ENCODE measurements at places on chromosomes 5 and 9. TPM values are rescaled to one million over a fixed set of nuclear protein-coding genes. Genes with fewer than 3 reads are reported as not detected.

The PARP8 gene
- polyA plus RNA-seq: 8.6 TPM

The IER5L gene
- polyA plus RNA-seq: 8.9 TPM

The PFN3 gene
- not detected for polyA plus RNA-seq

The TXNDC8 gene
- polyA plus RNA-seq: not detected

The EIF4E1B gene
- polyA plus RNA-seq: not detected

The NR5A1 gene
- polyA plus RNA-seq: not detected

The HMMR gene
- 7.7 TPM for polyA plus RNA-seq

The PCDHB8 gene
- 3.0 TPM for polyA plus RNA-seq

The PCDHGA4 gene
- polyA plus RNA-seq: 2.2 TPM

The SEMA4D gene
- 4.8 TPM for polyA plus RNA-seq

DNA sequence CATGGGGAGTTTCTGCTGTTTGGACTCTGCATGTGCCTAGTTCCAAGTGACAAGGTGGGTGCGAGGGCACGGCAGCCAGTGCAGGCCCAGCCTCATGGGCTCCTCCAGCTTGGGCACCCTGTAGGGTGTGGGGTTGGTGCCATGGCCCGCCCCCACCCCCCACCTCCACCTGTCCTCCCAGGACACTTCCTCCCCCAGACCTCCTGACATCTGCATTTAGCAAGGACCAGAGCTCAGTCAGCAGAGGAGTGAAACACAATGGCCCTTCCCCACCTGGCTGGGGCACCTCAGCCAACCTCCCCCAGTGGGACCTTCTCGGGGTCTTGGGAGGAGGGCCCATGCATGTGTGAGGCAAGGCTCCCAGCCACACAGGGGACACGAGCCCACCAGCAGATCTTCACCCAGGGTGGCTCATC, 1.9 kb upstream of the NKD2 start:
- peaks cover 70% of the 10 kb centered on the region for H3K27me3 ChIP-seq
- H3K27ac ChIP-seq: no peak overlapping the region
- no peak overlapping the region for H3K4me3 ChIP-seq
- no peak for DNase-seq
- no peaks in the 10 kb centered on the region for H3K36me3 ChIP-seq

DNA sequence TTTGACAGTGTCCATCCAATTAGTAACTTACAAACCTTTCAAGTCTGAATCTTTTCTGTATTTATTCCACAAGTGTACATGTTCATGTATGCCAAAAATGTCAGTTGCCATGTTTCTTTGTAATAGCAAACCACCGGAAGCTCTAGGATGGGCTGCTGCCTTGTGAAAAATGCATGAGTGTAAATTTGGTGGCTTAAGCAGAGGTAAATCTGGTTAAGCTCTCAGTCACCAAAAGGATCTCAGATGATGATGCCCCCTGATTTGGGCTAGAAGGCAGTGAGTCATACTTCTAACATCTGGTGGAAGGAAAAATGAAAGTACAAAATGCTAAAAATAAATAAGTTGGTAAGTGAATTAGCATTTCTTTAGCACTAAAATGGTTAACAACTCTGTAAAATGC, 567.5 kb downstream of the ELAVL2 start:
- no peaks in the 10 kb centered on the region for H3K27me3 ChIP-seq
- no peaks in the 10 kb centered on the region for H3K36me3 ChIP-seq
- no peak overlapping the region for H3K4me3 ChIP-seq
- no peaks in the 10 kb centered on the region for H3K4me1 ChIP-seq

DNA sequence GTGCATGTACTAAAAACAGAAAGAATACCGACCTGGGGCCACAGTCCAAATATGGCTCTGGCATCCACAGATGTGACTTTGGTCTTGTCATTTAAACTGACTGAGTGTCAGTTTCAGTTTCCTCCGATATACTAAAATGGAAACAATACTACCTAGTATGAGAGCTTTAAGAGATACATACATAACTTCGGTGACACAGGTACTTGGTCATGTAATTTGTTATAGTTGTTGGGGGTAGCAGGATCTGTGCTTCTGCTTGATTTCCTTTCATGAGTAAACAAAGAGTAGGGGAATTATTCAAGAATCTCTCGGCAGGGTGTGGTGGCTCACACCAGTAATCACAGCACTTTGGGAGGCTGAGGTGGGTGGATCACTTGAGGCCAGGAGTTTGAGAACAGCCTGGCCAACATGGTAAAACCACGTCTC, 32.1 kb downstream of the MTMR12 start:
- no peak overlapping the region for H3K27ac ChIP-seq
- no peak overlapping the region for H3K4me3 ChIP-seq
- H3K4me1 ChIP-seq: peaks cover 6% of the 10 kb centered on the region
- H3K27me3 ChIP-seq: no peaks in the 10 kb centered on the region

DNA sequence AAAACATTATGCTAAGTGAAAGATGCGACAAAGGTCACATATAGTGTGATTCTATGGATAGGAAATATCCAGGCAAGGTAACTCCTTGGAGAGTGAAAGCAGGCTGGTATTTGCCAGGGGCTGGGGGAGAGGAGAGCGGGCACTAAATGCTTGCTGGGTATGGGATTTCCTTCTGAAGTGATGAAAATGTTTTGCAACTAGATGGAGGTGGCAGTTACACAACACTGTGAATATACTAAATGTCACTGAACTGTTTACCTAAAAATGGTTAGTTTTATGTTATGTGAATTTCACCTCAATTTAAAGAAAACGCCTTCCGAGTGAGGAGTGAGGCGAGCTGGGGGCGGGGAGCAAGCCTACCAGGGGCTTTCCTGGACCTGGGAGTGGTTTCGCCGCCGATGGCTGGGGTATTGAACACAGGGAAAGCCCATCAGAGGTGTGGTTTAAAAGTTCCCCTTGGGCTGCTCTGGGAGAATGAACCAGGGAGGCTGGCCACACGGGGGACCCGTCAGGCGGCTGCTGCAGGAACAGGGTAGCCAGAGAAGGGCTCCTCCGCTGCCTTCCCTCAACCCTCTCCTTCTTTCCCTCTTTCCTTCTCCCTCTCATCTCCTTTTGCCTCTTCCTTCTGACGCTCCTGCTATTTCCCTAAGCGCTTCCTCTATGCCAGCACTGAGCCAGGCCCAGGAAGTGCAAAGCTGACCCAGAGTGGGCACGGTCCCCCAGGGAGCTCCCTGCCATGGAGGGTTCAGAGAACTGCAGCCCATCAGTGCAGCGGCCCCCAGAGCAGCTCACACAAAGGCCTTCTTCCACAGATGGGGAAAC, 4.9 kb downstream of the AKNA start:
- DNase-seq: no peak
- no peaks in the 10 kb centered on the region for H3K36me3 ChIP-seq
- no peak overlapping the region for H3K4me3 ChIP-seq
- H3K4me1 ChIP-seq: peaks cover 6% of the 10 kb centered on the region
- H3K27ac ChIP-seq: no peak overlapping the region

DNA sequence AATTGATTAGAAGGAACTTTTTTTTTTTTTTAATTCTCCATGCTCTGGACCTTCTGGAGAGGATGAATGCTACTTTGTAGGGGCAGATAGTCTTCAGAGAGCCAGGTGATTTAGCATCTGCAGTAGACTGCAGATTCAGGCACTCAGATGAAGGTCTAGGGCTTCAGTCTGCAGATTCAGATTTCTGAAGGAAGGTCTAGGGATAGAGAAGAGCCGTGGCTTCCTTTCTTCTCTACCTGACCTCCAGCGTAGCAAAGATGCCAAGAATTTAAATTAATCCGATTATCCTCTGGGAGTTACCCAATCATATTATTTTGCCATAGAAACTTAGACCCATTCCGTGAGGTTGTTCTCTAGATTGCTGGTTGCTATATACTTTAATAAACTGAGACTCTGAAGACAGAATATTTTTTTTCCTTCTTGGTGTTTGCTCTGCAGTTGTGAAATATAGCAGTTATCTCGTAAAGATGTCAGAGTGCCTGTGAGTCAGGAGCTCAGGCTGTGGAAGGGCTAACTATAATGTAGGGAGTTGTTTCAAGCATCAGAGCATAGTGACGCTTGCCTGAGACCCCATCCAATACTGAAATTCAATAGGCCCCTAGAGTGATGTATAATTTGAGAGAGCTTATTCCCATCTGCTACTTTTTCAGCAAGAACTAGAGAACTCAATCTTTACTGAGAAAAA, 132.7 kb upstream of the SLC12A2 start:
- H3K4me3 ChIP-seq: no peak overlapping the region
- H3K27me3 ChIP-seq: no peaks in the 10 kb centered on the region
- DNase-seq: no peak

- H3K4me3 ChIP-seq: peak overlapping the region; percentile 98
- no peaks in the 10 kb centered on the region for H3K4me1 ChIP-seq
- peak overlapping the region; percentile 88 for H3K27ac ChIP-seq
- no peak for DNase-seq
- H3K36me3 ChIP-seq: peaks cover 3% of the 10 kb centered on the region
These were observed 974 bp downstream of the CLINT1 start for GRCh38 chr5:157857816-157858526.

GRCh38 chr5:112549127-112549526, 130.1 kb upstream of the EPB41L4A start:
- H3K36me3 ChIP-seq: no peaks in the 10 kb centered on the region
- H3K4me3 ChIP-seq: no peak overlapping the region
- DNase-seq: no peak
- no peaks in the 10 kb centered on the region for H3K27me3 ChIP-seq
- H3K27ac ChIP-seq: no peak overlapping the region

- H3K4me3 ChIP-seq: no peak overlapping the region
- no peaks in the 10 kb centered on the region for H3K4me1 ChIP-seq
- no peak for DNase-seq
- H3K36me3 ChIP-seq: peaks cover 79% of the 10 kb centered on the region
- no peak overlapping the region for H3K27ac ChIP-seq
These were observed 27.3 kb downstream of the PUM3 start for GRCh38 chr9:2816476-2817141.

DNA sequence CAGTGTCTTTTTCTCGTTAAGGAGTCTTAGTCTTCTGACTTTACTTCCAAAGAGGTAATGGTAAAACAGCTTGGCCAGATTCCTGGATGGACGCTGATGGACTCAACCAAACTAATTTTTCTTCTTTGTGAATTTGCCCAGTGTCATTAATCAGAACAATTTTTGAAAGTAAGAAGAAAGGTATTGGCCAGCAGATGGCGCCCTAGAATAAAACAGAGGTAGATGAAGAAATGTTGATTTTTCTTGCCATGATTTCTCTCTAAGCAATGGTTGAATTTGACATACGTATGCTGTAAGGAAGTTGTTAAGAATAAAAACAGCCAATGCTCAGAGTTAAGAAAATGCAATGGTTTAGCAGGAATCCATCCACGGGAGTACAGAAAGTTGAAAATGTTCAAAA, 500.0 kb downstream of the DIRAS2 start:
- H3K4me3 ChIP-seq: no peak overlapping the region
- H3K36me3 ChIP-seq: no peaks in the 10 kb centered on the region
- H3K27me3 ChIP-seq: no peaks in the 10 kb centered on the region
- peak; percentile 24 for DNase-seq
- H3K27ac ChIP-seq: no peak overlapping the region

GRCh38 chr5:132411304-132412013, 41.9 kb downstream of the SLC22A5 start:
- H3K27ac ChIP-seq: peak overlapping the region; percentile 81
- DNase-seq: no peak
- H3K36me3 ChIP-seq: peaks cover 8% of the 10 kb centered on the region
- H3K4me1 ChIP-seq: peaks cover 26% of the 10 kb centered on the region
- H3K4me3 ChIP-seq: peak overlapping the region; percentile 76

GRCh38 chr9:4741365-4742089, 525 bp upstream of the AK3 start:
- H3K27me3 ChIP-seq: no peaks in the 10 kb centered on the region
- peaks cover 13% of the 10 kb centered on the region for H3K4me1 ChIP-seq
- peak overlapping the region; percentile 16 for H3K27ac ChIP-seq
- H3K36me3 ChIP-seq: peaks cover 7% of the 10 kb centered on the region

GRCh38 chr9:93390953-93391515, 60.5 kb upstream of the FAM120A start:
- H3K27me3 ChIP-seq: no peaks in the 10 kb centered on the region
- H3K36me3 ChIP-seq: no peaks in the 10 kb centered on the region
- no peak overlapping the region for H3K4me3 ChIP-seq

GRCh38 chr9:81666123-81666522, 23.2 kb downstream of the TLE1 start:
- H3K4me1 ChIP-seq: no peaks in the 10 kb centered on the region
- no peak for DNase-seq
- H3K36me3 ChIP-seq: peaks cover 8% of the 10 kb centered on the region
- H3K27ac ChIP-seq: no peak overlapping the region
- H3K4me3 ChIP-seq: no peak overlapping the region

DNA sequence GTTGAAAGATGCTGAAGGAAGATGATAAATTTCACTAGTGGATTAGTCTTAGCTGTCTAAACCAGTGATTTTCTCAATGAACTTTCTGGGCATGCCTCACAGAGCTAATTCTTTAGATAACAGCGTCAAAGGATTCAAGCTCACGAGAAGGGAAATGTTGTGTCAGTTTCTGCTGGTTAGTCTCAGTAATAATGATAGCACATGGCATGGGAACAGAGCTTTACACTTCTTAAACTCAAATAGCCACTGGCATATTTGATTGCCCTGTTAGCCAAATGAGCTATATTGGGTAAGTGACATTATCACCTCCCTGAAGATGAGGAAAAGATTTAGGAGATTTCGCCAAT, 139.3 kb upstream of the NR3C1 start:
- no peak overlapping the region for H3K4me3 ChIP-seq
- no peak overlapping the region for H3K27ac ChIP-seq
- no peaks in the 10 kb centered on the region for H3K27me3 ChIP-seq
- H3K4me1 ChIP-seq: no peaks in the 10 kb centered on the region
- H3K36me3 ChIP-seq: no peaks in the 10 kb centered on the region

All from SK-N-SH (cell line).